Stimulated activated CD8-positive, alpha-beta memory T cell treated with anti-CD3 and anti-CD28 coated beads, Interleukin-4, amount 100 ng/mL, for 1 hour (primary cell): ENCODE measurements at places on chromosomes 1 and 21.

DNA sequence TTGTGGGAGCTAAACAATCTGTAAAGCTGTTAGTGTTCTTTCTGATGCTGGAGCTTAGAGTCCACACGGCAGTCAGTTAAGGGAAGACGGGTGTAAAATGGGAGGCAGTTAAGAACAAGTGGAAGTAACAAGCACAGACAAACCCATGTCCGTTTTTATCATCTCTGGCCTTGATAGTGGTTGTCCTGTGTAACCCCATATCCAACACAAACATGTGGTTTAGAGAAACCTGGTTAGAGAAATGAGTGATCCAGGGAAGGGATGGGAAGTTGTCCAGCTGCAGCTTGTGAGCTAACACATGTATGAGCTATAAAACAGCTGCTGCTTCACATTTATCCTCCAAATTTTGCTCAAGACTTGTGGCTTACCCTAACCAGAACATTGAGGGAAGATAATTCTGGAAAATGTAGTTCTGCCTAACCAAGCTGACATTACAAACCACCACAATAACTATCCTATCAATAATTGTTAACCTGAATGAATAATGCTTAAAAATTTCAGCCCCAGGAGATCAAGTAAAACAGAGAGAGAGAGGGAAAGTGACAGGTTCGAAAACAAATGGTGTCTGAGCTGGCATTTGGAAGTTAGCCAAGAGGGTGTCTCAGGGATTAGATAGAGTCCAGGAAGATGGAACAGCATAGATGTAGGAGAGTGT is 10.6 kb upstream of the C1orf162 start:
- no peak for DNase-seq

DNA sequence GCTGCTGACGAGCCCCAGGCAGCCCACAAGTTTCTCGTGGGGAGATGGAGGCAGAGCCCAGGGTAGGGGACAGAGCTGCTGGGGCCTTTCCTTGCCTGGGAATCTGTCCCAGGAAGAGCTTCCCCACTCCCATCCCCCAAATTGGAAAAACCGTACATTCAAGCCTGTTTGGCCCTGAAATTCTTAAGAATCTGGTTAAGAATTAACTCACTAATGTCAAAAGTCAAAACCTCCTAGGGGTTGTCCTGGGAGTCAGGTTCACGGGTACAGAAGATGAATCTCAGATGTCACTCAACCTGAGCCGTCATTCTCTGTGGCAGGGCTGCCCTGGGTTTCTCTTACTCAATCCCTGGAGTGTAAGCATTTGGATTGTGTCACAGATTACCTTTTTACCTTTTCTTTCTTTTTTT is 8.4 kb downstream of the C1orf115 start:
- no peak for DNase-seq

DNA sequence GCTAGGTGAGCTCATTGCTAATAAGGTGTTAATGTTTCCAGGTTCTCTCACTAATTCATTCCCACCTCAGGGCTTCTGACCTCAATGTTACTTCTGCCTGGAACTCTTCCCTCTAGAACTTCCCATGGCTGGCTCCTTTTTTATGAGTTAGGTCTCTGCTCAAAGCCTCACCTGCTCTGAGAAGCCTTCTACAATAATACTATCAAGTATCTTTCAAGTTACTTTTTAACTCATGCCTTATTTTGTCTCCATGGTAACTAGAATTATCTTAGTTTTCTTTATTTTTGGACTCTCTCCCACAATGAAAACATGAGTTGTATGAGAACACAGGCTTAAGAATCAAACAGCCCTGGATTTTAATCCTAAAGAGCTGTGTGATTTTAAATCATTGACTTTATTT is 3.5 kb upstream of the C1orf52 start:
- DNase-seq: no peak

GRCh38 chr1:181714428-181714827 is 231.1 kb downstream of the CACNA1E start:
- DNase-seq: no peak

DNA sequence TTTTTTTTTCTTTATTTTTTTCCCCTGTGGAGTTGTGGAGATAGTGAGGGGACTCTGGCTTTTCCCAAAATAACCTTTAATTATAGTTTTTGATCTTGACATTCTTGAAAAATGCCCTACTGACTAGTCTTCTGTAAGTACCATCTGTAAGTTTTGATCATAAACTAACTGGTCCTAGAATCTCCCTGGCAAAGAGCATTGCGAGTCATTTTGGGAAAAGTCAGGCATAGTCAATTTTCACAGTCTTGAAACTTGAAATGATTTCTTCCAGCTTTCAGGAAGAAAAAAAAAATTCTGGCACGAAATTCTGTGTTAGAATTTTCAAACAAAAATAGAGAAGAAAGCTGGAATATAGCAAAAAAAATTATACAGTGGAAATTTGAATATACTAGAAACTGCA is 181.2 kb upstream of the SNX7 start:
- no peak for DNase-seq

DNA sequence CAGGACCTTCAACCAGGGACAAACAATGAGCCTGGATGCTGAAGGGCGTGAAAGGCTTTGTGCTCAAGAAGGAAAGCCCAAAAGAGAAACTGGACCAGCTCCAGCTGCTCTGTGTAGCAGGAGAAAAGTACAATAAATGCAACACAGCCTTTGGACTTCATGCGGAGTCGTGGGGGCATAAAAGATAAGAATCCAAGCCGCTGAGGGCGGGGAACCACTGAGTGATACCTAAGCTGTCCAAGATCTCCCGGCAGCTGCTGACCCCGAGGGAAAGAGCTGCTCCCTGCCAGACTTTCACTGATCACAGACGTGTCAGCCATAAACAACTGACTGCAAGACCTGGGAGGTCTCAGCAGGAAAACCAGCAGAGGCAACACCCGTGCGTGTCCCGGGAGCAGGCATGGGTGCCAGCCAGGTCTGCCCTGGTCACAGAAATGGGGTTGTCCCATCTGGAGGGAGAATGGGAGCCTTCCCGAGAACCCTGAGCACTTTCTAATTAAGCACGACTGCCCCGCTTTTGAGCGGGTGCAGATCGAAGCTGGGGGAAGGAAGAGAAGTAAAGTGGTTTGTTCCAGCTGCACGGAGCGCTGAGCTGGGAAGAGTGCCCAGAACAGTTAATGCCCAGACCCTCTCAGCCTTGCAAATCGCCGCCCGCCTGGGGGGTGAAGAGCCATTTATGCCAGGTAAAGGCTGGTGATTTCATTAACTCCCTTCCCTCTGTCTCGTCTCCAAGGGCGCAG is 68.3 kb upstream of the TARDBP start:
- no peak for DNase-seq

DNA sequence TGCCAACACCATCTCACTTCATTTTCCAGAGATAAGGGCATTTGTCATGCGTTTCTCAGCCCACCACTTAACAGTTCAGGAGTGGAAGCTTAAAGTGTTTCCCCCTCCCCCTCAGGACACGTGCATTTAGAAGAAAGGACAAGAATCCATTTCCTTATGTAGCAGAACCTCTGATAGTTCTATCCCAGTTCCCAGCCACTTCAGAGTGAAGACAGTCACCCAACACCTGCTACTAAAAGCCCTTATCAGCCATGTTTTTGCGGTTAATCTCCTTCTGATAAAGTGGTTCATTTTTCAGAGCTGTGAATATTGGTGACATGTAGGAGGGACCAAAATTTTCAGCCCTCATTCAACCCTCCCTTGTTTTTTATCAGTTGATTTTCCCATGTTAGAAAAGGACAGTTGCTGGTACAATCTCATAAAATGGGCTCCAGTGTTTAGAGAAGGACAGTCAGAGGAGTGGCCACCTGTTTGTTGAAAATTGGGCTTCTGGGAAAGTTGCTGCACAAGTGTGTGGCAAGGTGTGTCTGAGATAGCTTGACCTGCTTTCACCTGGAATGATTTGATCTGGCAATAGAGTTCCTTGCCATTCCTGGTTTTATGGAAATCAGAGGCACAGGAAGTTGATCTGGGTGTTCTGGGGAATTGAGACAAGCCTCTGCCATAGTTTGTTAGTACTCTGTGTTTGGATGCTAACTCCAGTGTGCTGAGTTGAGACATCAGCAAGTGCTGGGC is 114.0 kb downstream of the PPP1R12B start:
- no peak for DNase-seq

GRCh38 chr1:187042538-187042937 is 213.8 kb downstream of the PLA2G4A start:
- DNase-seq: no peak

DNA sequence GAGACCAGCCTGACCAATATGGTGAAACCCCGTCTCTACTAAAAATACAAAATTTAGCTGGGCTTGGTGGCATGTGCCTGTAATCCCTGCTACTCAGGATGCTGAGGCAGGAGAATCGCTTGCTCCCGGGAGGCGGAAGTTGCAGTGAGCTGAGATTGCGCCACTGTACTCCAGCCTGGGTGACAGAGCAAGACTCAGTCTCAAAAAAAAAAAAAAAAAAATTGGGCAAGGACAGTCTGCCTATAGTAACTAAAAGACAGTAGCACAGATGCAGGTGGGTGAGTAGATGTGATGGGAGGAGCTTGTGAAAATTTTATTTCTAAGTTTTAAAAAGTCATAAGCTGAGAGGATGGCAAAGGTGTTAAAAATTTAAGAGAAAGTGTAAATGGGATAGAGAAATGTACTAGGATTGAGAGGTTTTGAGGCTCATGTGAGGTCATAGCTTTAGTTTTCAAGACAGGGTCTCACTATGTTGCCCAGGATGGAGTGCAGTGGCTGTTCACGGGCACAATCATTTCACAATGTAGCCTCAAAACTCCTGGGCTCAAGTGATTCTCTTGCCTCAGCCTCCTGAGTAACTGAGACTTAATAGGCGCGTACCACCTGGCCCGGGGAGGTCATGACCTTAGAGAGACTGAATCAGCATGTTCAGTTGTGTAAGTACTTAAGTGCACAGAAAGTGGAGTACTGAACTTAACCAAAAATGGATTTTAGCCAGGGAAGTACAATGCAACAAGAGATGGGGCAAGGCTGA is 33.7 kb downstream of the PTP4A2 start:
- no peak for DNase-seq

DNA sequence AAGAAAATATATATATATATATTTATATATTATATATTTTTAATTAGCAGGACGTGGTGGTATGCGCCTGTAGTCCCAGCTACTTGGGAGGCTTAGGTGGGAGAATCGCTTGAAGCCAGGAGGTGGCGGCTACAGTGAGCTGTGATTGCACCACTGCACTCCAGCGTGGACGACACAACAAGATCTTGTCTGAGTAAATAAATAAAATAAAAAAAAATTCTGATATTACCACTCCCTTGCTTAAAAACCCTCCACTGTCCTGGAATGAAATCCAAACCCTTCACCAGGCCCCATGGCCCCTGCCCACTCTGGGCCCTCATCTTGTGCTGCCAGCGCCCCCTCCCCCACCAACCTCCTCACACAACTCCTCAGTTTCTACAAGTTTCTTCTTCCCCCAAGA is 1.7 kb upstream of the ECE1 start:
- no peak for DNase-seq

DNA sequence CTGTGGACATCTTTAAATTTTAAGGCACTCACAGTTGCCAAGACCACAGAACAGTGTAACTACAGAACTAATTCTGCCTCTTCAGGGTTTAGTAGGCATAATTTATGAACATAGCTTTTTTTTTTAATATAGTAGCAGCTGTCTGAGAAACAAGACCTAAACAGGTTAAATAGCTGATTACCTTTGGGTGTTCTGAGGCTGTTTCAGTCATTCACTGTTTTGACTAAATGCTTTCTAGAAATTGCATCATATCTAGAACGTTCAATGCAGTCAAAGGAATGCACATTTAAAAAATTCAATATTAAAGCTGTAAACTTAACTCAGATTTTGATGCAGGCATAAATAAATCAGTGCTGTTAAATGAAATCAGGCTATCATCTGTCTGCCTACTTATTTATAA is 101.6 kb downstream of the BRINP3 start:
- no peak for DNase-seq

DNA sequence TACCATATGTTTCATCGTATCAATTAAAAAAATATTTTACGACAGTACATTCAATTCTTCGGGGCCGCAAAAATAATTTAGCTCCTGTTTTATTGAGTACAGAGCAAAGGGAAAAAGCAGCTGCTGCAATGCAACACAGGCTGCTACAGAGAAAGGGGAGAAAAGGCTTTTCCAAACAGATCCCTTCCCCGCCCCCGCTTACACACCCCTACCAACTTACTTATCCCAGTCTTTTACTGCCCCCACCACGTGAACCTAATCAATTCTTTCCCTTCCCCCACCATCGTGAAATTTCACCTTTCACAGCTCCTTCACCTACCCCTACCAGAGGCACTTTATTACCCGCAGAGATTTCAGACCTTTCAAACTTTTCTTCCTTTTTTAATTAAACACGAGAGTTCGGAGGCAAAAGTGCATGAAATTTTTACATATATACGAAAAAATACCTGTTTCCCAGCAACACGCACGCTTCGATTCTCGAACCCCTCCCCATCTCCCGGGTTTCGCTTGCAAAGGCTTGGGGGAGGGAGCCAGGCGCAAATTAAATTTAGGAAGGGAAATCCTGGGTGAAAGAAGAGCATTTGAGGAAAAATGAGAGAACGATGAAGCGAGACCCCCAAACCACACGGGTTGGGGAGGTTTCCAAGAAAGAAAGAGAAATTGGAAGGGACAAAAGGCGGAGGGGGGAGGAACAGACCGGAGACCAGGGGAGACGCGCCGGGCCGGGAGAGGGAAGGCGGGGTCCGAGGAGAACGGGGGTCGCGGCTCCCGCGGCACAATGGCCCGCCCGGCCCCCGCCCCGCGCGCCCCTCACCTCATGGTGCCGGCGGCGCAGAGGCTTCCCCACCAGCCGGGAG is 823 bp downstream of the ENAH start:
- no peak for DNase-seq

- no peak for DNase-seq
Observed at GRCh38 chr1:95509989-95510388, 276.0 kb downstream of the RWDD3 start.

DNA sequence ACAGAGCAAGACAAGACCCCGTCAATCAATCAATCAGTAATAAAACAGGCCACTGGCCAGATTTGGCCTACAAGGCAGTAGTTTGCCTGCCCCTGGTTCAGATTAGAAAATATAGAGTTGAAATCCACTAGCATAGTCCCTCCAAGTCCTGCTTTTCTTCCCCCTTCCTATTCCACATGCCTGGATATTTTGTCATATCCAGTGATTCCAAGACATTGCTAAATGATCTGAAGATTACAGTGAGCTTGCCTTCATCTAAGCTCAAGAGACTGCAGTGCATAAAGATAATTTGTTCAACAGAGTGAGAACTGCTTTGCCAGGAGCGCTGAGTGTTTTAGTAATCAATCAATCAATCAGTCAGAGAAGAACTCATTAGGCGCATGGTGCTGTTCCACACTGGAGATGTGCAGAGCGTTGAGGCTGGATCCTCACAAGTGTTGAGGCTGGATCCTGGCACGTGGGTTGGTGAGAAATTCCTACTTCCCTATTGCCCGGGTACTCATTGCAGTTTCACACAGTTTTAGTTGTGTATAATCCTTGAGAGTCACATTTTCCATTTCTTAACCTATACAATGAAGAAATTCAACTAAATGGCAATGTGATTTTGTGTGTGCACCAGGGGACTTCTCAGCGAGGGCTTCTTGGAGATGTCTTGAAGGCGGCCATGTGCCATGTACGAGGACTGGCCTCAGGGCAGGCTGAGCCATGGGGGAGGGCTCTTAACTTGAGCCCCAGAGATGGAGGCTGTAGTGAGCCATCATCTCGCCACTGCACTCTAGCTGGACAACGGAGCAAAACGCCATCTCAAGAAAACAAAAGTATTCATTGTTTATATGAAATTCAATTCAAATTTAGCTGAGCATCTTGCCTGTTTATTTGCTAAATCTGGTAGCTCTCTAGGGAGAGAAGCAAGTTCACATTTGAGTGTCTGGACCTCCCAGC is 76.3 kb downstream of the TOMM20 start:
- DNase-seq: no peak
